ENCODE measurements at places on chromosomes 5 and 9.

DNA sequence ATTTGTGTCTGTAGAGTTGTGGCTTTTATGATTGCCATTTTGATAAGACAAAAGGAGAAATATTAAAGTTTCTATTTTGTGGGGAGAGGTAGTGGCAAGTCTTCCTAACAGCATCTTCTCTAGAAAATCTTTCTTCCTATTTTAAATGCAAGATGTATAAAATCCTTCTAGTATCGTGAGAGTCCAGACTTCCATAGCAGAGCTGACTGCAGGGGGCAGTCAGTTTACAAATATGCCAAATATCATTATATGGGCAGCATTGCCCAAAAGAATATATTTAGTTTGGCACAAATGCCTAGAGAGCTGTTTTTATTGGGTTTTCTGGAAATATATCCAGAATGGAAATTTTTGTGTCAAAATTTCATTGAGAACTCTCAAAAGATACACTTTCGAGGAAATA is 82.1 kb upstream of the ALDH1A1 start:
- DNase-seq: no peak

GRCh38 chr5:172065431-172066065 is 59.1 kb upstream of the FBXW11 start:
- DNase-seq: no peak

- DNase-seq: no peak
Observed at GRCh38 chr5:83371726-83372125, 99.8 kb upstream of the VCAN start.

DNA sequence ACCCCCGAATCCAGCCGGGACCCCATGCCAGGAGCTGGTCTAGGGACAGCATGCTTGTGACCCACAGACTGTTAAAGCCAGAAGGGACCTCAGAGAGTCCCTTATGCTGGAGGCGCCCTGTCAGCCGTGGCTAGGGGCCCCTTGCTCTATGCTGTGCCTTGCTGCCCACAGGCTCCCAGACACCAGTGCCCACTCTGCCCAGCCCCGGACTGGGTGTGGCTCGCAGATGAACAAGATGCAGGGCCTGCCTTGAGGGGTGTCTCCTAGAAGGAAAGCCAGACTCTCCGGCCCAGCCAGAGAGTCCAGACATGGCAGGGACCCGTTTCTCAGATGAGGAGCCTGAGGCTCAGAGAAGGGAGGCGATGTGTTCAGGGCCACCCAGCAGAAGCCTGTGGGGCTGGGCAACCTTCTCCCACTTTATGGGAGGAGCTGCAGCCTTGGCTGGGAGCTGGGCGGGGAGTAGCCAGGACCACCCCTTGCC is 85.7 kb downstream of the LMX1B start:
- DNase-seq: no peak

DNA sequence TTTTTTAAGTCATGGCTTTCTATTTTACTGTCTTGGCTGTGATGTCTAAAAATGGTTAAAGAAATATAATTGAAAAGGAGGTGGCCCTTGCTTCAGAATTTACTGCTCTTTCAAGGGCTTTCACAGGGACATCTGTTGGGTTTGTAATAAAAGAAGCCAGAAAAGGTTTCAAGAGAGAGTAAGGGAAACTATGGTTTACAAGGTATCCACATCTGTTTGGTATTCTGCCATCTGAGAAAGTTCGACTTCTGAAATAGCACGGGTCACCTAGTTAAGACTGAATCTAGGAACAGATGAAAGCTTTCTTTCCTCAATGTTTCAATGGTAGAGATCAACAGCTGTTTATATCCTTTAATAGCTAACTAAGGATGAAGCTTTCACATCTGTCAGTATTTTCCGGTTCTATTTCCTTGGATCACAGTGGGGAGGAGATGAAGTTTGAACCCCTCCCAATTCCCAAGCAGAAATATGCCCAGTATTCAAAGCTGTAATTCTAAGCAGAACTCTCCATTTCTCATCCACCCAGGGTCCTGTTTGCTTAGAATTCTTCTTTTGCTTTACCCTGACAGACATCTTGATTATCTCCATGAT is 72.8 kb upstream of the IFNK start:
- DNase-seq: no peak

GRCh38 chr5:24742334-24742733 is 97.6 kb upstream of the CDH10 start:
- DNase-seq: no peak

DNA sequence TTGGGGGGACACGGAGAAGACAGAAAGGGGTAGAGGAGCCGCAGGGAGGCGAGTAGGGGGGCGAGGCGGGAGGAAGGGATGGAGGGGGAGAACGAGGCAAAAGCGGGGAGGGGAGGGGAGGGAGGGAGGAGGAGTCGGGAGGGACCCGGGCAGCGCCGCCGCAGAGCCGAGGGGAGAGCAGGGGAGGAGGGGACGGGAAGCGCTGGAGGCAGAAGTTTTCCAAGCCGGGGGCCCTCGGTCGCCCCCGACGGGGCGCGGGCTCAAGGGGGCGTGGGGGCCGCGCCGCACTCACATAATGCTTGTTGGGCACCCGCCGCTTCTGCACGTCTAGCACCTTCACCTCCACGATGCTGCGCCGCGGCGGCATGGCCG is 353 bp downstream of the SH3PXD2B start:
- DNase-seq: no peak

DNA sequence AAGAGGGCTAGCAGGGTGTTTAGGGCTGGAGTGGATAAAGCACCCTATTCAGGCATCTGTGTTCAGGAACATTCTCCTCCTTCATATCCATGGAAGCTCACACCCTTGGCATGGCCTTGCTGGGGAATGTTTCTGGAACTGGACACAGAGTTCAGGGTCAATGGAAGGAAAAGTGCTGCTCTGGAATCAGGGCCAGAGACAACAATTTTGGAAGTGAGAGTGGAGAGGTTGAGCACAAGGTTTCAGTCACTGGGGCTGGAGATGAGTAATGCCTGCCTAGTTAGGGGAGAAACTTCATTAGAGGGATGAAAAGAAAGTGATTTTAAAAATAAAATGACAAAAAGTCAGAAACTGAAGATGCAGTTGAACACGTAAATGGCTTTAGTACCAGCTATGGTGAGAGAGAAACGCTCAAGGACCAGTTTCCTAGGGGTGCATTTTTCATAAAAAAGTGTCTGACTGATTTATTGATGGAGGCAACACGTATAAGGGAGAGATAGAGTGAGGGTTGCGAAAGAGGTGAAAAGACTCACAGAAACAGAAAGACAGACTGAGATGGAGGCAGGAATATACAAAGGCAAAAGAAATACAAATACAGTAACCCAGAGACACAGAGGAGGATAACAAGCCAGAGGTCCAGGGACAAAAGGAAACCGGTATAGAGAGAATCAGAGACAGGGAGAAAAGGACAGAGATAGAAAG is 8.0 kb upstream of the TNFSF15 start:
- no peak for DNase-seq

DNA sequence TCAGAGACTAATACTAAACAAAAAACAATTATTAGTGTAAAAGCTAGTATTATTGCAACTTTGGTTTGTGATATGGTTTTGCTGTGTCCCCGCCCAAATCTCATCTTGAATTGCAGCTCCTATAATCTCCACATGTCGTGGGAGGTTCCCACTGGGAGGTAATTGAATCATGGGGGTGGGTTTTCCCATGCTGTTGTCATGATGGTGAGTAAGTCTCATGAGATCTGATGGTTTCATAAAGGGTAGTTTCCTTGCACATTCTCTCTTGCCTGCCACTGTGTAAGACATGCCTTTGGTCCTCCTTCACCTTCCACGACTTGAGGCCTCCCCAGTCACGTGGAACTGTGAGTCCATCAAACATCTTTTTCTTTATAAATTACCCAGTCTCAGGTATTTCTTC is 325.9 kb upstream of the DAB2 start:
- DNase-seq: no peak

Measured in activated CD8-positive, alpha-beta memory T cell treated with anti-CD3 and anti-CD28 coated beads for 1 hour (primary cell).